ENCODE measurements at places on chromosomes 11 and 22.

DNA sequence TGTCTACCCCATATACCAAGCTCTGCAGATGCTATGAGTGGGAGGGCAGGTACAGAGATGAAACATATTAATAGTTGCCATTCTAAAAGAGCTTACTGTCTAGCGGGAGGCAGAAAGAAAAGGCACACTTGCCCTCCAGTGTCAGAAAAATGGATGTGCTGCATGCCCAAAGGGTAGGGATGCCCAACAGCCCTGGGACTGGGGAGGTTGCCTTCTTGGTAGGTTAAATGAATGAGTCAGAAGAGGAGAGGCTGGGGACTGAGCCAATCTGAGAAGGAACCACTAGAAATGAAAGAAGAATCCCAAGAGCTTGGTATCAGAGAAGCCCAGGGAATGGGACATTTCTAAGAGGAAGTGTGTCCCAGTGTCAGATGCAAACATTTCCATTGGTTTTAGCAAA, 1.2 kb downstream of the BIRC3 start:
- DNase-seq: peak; percentile 43

DNA sequence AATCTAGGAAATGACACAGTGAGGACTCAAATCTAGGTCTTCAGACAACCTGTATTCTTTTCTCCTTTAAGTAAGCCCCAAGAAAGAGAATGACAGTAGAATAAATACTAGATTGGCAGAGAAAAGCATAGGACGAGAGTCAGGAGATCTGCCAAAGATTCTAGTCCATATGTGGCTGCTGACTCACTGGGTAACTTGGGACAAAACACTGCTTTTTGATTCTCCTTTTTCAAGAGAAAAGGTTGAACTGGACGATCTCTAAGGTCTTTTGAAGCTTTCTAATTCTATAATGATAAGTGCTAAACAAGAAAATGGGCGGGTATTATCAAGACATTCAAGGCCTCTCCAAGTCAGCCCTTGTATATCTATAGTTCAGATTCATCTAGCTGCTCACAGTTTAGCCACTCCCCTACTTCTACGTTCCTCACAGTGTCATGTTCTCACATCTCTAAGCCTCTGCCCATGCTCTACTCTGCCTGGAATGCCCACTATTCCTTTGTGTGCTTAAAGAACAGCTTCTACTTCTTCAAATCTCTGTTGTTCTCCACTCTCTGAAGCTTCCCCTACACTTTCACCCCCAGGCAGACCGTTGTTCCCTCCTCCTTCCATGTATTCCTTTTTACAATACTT, 53.0 kb downstream of the RELT start:
- DNase-seq: no peak

DNA sequence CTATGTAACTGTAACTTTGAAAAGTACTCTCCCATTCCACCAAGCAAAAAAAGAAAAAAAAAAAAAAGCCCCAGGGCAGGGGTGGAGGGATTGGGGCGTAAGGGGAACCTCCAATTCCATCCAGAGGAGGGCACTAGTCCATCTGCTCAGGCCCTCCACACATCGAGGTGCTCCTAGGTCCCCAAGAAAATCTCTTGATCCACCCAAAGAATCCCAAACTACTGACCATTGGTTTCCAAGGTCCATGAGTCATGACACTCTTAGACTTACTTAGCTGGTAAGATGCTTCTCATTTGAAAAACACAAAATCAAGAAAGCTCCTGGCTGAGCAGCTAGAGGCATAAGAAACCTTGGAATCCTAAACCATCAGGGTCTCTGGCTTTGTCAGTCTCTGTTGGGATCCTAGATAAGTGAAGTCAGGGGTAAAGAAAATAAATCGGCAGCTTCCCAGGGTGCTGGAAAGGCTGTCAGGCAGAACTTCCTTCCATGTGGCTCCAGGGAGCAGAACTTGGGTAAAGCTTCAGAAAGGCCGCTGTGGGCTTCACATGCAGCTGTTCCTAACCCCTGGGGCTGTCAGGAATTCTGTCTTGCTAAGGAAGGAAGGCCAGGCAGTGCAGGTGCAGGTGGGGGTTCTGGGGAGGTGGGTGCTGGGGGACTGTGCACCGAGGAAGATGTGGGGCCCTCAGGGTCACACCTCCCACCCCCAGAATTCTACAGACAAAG, 49.4 kb upstream of the ADA2 start:
- DNase-seq: no peak

GRCh38 chr11:123560006-123560405, 94.4 kb downstream of the SCN3B start:
- DNase-seq: no peak

DNA sequence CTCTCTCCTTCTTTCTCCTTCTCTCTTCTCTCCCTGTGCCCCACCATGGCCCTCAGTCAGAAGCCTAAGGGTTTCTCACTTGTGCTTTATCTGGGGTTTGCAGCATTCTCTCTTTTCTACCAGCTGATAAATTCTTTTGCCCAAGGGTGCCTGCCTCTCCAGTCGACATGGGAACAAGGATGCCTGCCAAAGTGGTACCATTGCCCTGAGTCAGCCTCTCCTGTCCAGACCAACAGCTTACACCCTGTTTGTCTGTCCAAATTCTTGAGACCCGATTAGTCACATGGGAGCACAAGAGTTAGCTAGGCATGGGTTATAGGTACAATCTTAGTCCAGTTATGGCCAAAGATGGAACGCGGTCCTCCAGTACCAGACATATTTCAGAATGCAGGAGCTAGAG, 242.7 kb downstream of the LARGE1 start:
- DNase-seq: no peak

GRCh38 chr11:66190786-66191185, 77.7 kb upstream of the RAB1B start:
- DNase-seq: no peak

- DNase-seq: no peak
Observed at GRCh38 chr22:19871845-19872778, 17.4 kb upstream of the GNB1L start.

- peak; percentile 72 for DNase-seq
Observed at GRCh38 chr22:41857155-41857859, 24.4 kb downstream of the SREBF2 start.

GRCh38 chr11:125218336-125218735, 53.8 kb downstream of the PKNOX2 start:
- DNase-seq: no peak

DNA sequence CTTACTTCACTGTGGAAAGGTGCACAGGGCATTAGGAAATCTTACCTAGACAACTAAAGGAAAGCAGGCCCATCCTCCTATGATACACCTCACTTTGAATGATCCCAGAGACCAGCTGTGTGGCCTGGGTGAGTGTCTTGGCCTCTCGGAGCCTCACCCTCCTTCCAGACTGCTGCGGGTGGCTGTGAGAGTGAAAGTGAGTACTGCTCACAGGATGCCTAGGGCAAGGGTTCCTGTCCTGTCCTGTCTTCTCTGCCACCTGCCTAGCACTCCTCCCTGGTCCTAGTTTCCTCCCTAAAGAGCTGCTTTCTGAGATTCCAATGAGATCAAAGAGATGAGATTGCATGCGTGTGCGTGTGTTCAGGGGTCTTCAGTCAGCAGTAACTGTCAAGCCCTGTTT, 19.5 kb upstream of the ADORA2A start:
- no peak for DNase-seq

- DNase-seq: no peak
Observed at GRCh38 chr11:123178186-123178585, 16.9 kb downstream of the CLMP start.

DNA sequence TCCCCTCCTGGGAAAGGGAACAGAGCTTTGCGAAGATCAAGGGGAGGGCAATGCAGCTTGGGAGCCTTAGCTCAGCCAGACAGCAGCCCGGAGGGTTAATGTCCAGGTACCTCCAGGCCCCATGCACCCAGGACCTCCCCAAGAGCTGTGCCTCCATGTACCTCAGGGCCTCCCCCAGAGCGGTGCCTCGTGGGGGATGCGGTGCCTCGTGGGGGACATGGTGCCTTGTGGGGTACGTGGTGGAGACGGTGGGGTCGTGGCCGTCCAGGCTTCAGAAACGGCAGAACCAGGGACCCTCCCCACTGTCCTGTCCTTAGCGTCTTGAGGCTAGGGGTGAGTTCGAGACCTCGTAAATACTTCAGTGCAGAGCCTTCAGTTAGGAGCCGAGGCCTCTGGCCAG, 33.2 kb downstream of the BRSK2 start:
- no peak for DNase-seq

- DNase-seq: no peak
Observed at GRCh38 chr11:65719871-65720210, 757 bp downstream of the RNASEH2C start.

- DNase-seq: no peak
Observed at GRCh38 chr11:7537265-7537664, 23.5 kb downstream of the PPFIBP2 start.

GRCh38 chr22:18103527-18104269, 6.9 kb upstream of the TUBA8 start:
- no peak for DNase-seq

DNA sequence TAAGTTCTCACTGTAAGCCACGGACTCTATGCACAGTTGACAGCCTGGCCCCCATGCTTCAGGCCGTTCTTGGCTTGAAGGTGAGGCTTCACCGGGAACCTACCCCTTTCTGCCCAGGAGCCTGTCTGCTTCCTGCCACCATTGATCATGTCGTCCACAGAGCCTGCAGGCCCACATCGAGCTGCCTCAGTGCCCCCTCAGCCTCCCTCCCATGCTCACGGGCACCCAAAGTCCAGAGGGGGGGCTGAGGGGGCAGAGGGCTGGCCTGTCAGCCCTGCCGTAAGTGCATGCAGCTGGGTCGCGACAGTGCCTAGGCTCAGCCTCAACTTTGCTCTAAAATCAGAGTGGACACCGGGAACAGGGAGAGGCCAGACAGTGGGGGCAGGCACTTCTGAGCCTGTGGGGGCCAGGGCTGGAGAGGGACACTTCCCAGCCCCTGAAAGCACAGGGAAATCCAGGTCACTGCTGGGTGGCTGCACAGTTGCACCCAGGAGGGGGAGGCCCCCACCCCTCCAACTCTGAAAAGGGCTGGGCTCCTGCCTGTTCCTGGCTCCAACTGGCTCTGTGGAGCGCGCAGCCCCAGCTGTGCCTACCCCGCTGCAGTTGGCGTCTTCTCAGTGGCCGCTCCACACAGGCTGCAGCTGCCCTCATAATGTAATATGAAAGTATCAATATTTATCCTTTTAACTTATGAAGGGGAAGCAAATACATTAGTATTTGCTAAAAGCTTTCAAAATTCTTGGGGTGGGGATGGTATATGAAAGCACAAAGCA, 598.6 kb downstream of the DLG2 start:
- DNase-seq: no peak

DNA sequence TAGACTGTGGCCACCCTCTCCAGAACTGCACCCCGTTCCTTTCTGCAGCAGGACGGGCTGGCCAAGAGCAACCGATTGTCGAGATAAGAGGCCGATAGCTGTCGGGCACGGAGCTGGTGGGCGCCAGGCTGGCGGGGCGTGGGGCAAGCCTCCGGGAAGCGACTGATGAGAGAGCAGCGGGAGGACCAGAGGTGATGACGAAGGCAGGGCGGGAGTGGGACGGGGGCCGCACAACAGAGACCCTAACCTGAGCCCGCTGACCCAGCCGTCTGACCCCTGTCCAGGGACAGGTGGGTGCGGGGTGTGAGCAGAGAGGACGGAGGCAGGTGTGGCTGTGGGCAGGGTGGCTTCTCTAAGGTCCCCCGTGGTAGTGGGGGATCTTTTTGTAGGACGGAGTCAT, 7.3 kb upstream of the BRSK2 start:
- DNase-seq: no peak

- peak; percentile 41 for DNase-seq
Observed at GRCh38 chr11:61602775-61603569, 22.1 kb upstream of the SYT7 start.

DNA sequence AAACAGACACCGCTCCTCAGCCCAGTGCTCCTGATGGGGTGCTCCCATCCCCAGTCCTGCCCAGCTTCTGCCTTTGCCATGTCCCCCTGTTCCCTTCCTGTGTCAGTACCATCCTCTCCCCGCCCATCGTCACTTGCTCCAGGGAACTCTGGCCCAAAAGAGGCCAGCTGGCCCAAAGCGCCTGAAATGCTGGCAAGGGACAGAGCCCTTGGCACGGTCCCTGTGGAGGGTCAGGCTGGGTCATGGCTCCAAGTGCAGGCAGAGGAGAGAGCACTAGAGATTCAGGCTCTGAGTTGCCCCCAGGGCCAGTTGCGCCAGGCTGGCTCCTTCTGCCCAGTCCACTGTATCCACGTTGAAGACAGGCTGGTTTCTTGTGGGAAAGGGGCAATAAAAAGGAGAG, 8.4 kb upstream of the HDHD5 start:
- DNase-seq: no peak

DNA sequence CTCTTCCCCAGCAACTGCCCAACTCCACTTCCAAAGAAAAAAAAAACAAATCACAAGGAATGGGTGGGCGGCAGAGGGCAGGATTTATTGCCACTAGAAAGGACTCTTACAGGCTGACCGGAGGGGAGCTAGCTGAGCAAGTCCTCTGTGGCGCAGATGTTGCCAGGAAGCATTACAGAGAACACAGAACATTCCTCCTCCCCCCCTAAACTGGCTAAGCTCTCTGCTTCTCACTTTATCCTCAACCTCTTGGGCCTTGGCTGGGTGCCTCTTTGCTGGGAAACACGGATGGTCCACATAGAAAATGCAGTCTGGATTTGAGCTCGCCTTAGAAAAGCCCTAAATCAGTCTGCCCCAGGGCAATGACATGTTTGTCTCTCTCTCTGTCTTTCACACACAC, 12.6 kb upstream of the FJX1 start:
- DNase-seq: no peak

DNA sequence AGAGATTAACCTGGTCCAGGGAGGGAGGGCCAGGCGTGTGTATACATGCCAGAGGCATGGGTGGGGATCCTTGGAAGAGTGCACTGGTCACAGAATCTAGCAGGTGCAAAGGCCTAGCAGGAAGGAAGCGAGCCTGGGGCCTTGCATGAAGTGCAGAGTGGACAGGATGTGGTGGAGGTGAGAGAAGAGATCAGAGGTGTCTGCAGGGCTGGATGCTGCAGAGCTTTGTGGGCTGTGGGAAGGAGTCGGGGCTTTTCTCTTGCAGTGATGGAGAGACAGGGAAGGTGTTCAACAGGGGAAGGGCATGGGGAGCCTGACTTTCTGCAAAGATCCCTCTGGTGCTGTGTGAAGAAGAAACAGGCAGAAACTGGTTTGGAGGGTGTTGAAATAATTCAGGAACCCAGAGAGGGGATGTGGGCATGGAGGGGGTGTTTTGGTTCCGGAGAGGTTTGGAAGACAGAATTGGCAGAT, 2.5 kb upstream of the TPST2 start:
- no peak for DNase-seq

DNA sequence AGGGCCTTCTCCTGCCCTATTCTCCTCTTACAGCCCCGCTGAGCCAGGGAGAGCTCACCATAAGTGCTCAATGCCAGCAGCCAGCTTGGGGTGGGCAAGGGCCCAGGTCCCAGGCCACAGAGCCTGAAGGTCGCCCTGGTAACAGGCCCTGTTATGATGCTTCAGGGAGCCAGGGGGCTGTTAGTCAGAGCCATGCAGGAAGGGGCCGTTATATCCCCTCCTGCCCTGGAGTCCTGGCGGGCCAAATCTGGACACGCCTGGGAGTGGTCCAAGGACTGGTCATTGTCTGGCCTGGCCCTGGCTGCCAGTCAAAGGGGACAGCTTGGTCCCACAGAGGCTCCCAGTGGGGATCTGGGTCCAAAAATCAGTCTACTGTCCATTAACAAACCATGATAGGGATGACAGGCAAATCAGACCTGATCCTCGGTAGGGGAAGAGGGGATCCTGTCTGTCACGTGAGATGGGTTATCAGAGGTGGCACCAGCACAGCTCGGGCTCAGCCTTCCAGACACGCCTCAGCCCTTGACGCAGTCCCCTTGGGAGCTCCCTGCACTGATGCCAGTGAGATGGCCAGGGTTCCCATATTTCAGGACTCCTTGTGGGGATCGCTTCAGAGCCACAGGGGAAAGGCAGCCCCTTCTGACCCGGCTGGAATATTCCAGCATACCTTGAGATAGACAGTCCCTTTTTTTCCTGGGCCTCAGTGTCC, 55.9 kb downstream of the LRRC32 start:
- DNase-seq: no peak

Measured in Calu3 (cell line).